T-helper 1 cell (primary cell): ENCODE measurements at places on chromosomes 5 and 9.

- no peak for DNase-seq
Measured at GRCh38 chr5:119321569-119322311, 34.1 kb upstream of the TNFAIP8 start.

DNA sequence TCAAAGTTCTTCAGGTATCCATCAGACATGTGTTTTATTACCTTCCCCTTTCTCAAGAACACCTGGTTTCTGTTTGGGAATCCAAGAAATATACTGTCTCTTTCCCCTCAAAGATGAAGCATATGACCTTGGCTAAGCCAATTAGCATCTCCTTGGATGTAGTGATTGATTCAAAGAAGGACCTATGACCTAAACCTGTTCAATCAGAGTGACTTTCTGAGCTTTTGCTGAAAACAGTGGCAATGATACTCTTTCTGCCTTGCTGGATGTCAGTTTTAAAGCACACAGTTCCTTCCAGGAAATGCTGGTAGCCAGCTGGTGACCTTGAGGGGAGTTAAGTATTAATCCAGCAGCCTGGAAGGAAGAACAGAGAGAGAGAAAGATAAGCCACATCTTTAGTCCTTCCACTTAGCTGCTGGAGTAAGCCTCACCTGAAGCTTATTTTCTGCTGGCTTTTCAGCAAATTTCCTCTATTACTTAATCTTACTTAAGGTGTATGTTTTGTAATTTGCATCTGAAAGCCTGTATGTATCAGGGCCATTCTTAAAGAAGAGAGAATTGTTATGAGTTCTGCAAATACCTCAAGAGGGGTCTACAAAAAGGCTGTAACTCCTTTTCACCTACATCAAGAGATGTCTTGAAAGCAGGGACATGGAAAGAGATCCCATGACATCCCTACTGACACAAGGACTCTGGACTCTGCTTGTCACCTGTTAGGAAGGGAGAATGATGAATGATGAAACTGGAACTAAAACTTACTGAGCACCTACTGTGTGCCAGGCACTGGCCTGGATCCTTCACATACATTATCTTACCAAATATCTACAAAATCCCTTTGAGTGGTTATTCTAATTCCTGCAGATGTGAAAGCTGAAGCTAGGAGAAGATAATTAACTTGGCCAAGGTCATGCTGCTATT lies 35.2 kb upstream of the PIK3R1 start:
- no peak for DNase-seq

DNA sequence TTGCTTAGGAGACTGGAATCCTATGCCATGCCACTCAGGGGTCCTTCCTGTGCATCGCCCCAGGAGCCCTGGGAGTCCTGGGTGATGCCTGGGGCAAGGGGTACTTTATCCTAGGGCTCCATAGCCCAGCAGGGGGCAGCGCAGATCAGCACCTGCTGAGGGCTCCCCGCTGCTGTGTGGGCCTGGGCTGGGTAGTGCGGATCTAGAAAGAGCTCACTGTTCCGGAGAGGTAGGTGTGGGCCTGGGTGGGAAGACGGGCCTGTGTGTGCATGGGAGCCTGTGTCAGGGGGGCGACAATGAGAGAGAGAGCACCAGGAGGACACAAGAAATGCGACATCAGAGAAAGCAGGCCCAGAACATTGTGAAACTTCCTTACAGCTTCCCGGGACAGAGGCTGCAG lies 11.4 kb upstream of the DAB2IP start:
- no peak for DNase-seq

DNA sequence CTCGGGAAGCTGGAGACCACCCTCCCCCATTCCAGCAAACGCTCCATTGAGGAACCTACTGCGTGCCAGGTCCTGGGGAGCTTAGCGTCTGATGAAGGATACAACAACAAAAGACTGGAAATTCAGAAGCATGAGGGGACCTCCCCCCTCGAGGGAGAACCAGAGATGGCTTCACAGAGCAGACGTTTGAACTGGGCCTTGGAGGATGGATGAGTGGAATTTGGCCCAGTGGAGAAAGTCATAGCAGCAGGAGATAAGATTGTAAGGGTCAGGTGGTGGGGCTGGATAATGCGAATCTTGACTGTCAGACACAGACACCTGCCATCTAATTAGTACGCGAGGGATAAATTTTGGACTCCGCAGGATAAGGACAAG lies 1.2 kb upstream of the SLC25A51 start:
- DNase-seq, result no peak

GRCh38 chr9:122226758-122227574 lies 1.8 kb downstream of the LHX6 start:
- DNase-seq, result no peak

- no peak for DNase-seq
Measured at GRCh38 chr5:68141494-68141893, 74.1 kb upstream of the PIK3R1 start.

GRCh38 chr5:1659100-1659981 lies 135.6 kb upstream of the LPCAT1 start:
- no peak for DNase-seq

DNA sequence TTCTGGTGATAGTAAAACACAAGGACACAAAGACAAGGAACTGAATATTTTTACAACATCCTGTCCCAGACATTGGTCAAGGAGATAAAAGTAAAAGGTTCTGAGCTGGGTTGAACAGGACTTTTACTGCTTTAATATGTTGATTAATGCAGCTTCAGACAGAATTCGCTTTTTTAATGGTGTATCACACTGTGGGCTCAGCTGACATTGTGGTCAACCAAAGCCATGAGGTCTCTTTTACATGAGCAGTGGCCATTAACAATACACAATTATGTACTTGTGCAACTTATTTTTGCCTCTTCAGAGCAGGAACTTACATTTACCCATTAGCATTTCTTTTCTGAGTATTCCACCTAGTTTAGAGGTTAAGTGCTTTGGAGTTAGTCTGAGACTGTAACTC lies 22.8 kb upstream of the ERBIN start:
- no peak for DNase-seq

GRCh38 chr9:127447416-127448111 lies 3.6 kb downstream of the RPL12 start:
- DNase-seq, result no peak

GRCh38 chr5:17343675-17344074 lies 126.2 kb downstream of the BASP1 start:
- DNase-seq, result no peak

DNA sequence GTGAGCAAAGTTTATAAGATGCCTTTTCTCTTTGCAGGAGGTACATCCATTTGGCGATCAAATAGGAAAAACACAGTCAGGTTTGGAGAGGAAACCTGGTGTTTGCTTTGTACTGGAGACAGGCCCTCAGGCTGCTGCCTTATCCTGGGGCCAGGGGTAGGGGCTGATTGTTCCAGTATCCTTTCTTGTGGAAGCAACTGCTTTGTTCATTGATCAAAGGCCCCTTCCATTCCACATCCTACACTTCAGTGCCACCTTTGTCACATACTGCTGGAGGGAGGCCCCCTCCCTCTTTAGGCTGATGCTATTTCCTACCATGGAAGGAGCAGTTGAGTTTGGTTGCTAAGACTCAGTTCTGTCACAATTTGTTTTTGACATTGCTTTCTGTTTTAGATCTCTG lies 778.1 kb downstream of the TLR4 start:
- no peak for DNase-seq

- DNase-seq, result no peak
Measured at GRCh38 chr9:126509718-126510117, 104.0 kb upstream of the LMX1B start.

DNA sequence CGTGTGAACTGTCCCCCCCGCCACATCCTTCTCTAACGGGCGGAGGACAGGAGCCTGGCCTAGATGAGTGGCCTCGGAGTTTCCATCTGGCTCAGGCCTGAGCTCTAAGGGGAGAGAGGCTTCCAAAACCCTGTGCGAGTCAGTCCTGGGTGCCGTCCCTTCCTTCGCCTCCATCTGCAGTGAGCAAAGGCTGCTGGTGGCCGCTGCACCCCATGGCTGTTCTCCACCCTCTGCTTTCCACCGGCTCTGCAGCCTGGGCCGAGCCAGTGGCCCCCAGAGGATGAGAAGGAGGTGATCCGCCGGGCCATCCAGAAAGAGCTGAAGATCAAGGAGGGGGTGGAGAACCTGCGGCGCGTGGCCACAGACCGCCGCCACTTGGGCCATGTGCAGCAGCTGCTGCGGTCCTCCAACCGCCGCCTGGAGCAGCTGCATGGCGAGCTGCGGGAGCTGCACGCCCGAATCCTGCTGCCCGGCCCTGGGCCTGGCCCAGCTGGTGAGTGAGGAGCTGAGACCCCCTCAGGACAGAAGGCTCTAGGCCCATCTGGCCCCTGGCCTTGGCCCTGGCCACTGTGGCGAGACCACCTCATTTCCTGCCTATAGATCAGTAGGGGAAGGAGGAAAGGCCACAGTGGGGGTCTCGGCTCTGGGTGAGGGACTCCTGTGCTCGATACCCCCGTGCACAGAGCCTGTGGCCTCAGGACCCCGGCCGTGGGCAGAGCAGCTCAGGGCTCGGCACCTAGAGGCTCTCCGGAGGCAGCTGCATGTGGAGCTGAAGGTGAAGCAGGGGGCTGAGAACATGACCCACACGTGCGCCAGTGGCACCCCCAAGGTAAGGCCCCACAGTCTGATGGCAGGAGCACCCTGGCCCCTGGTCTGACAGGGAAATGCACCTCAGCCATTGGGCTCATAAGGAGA lies 3.0 kb downstream of the PKN3 start:
- no peak for DNase-seq

GRCh38 chr9:109349421-109349846 lies 28.6 kb upstream of the EPB41L4B start:
- no peak for DNase-seq

GRCh38 chr5:82045554-82046275 lies 73.9 kb downstream of the ATG10 start:
- no peak for DNase-seq
